LHCN-M2 (cell line): ENCODE measurements at places on chromosomes 16 and 17.

DNA sequence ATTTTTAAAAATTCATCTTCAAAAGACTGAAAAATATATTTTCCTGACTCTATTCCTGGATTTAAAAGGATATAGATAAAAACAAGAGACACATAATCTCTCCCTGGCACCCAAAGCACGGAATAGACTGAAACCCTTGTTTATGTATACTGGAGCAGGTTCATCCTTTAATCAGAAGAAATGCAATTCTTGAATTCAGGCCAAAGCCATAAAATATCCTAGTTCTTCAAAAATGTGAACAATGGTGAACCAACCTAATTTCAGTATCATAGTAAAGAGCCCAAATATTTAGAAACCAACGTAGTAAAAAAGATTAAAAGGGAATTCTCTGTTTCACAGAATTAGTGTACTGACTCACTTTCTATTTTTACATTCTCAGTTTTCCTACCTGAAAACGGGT, 188.5 kb upstream of the C17orf78 start:
- no peak for DNase-seq

- DNase-seq: no peak
Observed at GRCh38 chr16:3842994-3843393, 37.5 kb downstream of the CREBBP start.

DNA sequence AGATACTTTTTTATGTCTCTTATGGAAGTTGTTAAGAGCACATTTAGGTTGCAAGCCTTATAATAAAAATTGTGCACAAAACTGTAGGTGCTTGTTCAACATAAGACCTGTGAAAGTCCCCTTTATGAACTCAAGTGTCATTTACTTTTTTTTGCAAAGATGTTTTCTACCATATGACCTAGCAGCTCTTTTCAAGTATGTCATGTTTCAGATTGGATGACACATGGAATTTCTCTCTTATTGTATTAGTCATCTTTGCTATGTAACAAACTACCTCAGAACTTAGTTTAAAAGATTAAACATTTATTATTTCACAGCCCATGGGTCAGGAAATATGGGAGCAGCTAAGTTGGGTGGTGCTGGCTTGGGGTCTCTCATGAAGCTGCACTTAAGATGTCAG, 57.9 kb downstream of the PHKB start:
- peak; percentile 22 for DNase-seq

DNA sequence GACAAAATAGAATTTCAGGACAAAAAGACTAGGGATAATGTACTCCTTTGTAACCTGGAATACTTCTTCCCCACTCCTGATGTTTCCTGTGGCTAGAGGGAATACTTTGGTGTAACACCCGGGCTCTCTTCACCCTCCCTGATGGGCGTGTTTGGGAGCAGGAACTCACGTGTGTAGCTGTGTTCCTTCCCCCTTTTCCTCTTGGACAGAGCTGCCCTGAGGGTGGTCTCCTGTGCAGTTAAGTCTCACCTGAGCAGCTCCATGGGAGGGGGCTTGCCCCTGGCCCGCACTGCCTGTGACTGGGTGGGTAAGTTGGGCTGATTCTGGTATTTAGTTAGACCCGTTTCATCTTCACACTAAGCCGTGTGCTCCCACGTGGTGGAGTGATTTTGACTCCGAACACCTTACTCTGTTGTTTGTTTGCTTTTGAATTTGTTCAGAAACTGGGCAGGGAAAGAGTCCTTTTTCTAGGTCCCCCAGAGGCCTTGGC, 87.9 kb downstream of the OR1D5 start:
- no peak for DNase-seq

DNA sequence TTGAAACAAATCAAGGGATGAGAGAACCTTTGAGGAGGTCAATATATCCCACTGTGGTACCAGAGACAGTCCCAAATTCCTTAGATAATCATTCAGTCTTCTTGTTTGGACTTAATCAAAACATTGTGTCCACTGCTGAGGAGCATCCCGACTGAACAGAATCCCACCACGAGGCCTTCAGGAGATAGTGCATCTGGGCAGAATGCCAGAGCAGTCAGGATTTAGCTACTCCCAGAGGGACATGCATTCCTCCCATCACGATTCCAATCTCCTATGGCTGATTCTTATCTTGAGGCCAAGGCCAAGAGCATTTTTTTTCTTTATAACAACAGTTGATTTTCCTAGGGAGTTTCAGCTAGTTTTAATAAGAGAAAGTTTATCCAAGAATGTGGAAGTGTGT, 87.4 kb upstream of the COX10 start:
- no peak for DNase-seq

- no peak for DNase-seq
Observed at GRCh38 chr16:72475688-72476087, 303.7 kb upstream of the PMFBP1 start.

DNA sequence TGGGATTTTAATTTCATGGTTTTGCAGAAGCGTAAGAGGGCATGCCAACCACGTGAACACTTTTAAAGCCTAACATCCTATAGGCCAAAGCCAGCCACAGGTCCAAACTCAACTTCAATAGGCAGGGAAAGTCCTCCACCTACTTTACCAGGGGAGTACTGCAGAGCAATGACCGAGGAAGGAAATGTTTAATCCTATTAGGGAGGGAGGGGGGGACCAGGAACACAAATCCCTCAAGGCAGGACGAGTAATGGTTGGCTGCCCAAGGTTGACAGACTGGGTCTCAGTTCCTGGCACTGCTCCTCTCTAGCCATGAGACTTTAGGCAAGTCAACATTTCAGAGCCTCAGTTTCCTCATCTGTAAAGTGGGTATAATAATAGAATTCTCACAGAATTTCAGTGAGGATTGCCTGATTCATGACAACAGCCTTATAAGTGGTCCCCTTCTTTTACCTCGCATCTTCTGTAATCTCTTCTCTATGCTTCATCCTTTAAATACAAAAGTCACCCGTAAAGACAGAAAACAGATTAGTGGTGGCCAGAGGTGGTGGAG, 315.8 kb downstream of the HAPSTR1 start:
- DNase-seq: no peak

DNA sequence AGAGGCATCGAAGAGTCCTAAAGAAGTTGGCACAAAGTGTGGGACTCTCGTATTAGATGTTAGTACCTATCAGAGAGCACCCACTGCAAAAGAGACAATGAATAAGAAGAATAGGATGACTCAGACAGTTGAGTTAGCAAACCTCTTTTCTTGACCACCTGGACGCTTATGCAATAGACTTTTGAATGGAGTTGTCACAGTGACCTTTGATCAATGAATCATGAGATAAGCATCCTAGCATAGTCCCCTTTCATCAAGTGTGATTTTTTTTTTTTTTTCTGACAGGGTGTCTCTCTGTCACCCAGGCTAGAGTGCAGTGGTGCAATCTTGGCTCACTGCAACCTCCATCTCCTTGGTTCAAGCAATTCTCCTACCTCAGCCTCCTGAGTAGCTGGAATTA, 1417.9 kb upstream of the GOT2 start:
- no peak for DNase-seq
